ENCODE measurements at places on chromosomes 4 and X.

- DNase-seq = peak; percentile 13
Observed at GRCh38 chr4:144562019-144562705, 83.8 kb upstream of the HHIP start.

DNA sequence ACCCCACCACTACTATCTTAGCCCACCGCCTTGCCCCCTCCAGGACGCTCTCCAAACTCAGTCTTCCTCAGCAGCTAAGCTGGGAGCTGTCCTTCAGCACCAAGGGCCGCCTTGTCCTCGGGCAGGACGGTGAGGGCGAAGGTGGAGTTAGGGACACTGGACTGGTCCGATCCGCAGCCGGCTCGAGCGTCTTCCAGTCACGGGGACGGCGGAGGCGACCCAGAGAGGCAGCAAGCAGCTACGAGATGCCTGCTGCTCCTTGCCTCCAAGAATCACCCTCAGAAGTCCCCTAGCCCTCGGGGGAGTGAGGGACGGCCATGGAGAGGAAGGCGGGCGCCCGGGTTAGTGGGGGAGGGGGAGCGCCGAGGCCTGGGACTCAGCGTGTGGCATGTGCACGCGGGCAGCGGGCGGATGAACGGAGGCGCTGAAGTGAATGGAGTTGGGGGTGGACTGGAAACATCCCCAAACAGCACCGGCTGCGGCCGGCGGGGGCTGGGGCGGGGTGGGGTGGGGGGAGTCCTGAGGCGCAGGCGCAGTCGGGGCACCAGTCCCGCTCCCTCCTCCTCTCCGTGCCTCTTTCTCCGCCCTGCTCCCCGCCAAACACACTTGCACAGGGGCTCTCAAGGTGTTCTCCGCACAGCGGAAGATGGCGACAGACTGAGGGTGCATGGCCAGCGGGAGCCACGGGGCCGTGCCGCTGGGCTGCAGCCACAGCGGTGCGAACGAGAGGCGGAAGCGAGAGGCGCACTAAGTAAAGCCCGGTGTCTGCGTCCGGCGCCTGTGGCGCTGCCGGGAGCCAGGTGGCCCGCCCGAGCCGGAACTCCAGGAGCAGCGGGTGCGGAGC is at the start of gene NALF2:
Gene NALF2, plus strand, starts transcription at position 545 of the 844 bp plus-strand sequence. CDS start 957 bp downstream, outside the sequence.
- peak; percentile 67 for DNase-seq

- DNase-seq = no peak
Observed at GRCh38 chr4:78634011-78634664, 82.6 kb downstream of the ANXA3 start.

DNA sequence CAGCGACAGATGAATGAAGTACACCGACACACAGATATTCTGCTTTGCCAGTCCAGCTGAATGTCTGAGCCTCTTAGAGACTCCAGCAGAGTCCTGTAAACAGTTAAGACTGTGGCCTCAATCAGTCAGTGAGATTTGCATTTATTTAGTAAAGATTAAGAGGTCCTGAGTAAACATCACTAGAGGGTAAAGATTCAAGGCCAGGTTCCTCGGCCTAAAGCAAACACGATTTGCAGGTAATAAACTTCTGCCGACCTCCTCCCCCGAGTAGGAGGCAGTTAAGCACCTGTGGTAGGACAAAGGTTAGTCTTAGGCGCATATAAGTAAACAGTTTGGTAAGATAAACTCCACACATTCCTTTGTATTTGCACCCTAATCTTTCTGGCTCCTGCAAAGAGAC is 99.6 kb downstream of the CFAP47 start:
- DNase-seq = no peak

DNA sequence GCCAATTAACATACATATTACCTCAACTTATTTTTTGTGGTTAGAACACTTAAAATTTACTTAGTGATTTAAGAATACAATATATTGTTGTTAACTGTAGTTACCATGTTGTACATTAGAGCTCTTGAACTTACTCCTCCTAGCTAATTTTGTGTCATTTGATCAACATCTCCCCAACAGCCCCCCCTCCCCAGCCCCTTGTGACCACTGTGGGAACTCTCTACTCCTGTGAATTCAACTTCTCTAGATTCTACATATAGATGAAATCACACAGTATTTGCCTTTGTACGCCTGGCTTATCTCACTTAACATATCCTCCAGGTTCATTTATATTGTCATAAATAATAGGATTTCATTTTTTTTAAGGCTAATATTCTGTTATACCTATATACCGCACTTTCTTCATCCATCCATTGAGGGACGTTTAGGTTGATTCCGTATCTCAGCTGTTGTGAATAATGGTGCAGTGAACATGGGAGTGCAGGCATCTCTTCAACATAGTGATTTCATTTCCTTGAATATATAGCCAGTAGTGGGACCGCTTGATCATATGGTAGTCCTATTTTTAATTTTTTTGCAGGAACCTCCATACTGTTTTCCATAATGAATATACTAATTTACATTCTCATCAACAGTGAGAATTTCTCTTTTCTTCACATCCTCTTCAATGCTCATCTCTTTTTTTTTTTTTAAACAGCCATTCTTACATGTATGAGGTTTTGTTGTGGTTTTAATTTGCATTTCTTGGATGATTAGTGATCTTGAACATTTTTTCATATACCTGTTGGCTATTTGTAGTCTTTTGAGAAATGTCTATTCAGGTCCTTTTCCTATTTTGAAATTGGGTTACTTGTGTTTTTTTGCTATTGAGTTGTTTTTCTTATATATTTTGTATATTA is 66.8 kb downstream of the RAPGEF2 start:
- no peak for DNase-seq

DNA sequence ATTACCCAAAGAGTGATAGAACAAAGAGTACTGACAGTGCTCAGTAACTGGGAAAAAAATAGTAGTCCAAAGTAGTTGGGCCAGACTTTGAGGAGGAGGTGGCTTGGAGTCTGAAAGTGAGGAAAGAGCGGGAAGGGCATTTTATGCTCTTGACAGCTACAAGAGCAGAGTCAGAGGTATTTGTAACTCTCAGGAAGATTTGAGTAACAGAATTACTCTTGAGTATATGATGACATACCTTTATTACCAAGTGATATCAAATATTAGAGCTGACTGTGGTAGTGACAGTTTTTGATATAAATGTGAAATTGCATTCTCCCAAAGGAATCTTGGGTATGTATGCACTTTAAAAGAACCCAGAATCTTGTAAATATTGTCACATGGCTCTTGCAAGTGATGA is 2.2 kb downstream of the SLAIN2 start:
- peak; percentile 40 for DNase-seq

DNA sequence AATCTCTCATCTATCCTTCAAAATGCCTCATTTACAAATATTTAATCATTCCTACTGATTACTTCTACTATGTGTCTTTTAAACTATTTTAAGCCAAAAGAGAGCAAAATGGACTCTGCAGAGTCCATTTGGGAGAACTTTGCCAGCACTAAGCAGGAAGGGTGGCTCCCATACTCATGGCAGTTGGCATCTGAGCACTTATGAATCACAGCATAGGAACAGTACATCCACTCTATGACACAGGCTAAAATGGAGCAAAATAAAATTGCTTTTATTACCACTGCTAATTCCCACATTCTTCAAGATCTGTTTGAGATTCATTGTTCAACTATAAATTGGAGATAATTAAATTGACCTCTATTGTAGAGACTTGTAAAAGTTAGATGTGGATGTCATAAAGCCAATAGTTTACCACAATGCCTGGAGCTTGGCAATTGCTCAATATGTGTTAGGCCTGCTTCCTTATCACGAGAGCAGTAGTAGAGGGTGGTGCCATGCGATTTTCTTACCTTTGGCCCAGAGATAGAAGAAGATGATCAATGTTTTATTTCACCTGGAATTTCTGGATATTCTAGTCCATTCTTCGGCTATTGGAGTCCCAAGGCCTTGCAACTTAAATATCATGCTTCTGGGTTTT is 19.1 kb downstream of the HPGD start:
- DNase-seq = no peak

GRCh38 chr4:166012129-166013030 is 139.3 kb downstream of the TLL1 start:
- peak; percentile 3 for DNase-seq

DNA sequence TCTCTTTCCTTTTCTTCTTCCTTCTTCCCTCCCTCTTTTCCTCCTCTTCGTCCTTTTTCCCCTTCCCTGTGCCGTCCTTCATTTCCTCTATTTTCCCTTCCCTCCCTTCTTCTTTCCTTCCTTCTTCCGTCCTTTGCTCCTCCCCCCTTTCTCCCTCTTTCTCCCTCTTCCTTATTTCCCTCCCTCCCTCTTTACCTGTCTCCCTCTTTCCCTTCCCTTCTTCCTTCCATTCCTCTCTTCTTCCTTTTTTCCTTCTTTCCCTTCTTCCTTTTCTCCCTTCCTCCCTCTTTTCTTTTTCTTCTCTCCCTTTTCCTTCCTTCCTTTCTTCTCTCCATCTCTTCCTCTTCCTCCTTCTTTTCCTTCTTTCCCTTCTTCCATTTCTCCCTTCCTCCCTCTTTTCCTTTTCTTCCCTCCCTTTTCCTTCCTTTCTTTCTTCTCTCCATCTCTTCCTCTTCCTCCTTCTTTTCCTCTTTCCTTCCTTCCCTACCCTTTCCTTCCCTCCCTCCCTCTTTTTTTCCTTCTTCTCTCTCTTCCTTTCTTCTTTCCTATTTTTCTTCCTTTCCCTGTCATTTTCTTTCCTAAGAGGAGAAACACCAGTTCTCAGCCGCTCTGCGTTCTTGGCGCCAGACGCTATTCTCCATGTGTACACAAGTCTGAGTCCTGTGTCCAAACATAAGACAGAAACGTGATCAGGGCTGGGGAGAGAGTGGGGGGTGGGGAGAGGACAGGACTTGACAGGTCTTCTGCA is 597.1 kb downstream of the MID1IP1 start:
- no peak for DNase-seq

- DNase-seq = peak; percentile 30
Observed at GRCh38 chr4:177404986-177405385, 37.3 kb downstream of the AGA start.

- no peak for DNase-seq
Observed at GRCh38 chrX:43530837-43531236, 125.3 kb upstream of the MAOA start.

- DNase-seq = no peak
Observed at GRCh38 chr4:172727631-172728030, 441.0 kb upstream of the GALNT7 start.

GRCh38 chr4:88320780-88321373 is 36.5 kb upstream of the PPM1K start:
- DNase-seq = no peak

DNA sequence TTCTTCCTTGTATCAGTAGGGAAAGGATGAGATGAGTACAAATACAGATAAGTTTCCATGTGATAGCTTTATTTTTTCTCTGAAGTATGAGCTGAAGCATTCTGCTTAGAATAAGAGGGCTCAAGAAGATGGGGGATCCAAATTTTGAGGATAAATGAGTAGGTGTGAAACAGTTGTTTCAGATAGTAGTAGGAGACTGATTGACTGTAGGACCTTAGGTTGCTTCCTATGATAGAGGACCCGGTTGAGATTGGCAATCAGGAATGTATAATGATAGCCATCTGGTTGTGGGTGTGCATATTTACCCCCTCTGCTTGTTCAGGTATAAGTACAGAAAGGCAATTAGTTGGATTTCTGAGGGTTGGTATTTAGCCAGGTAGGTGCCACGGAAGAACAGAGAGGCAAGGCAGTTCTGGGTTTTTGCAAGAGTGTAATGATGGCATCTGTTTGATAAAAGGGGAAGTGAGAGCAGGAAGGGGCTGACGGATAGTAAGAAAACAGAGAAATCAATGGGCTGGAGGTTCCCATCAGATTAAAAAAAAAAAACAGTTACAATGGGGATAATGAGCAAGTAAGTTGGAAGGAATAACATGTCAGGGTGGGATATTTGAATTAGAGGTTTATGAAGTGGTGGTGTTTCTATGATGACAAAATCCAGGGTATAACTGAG is 13.7 kb downstream of the OCRL start:
- DNase-seq = no peak

GRCh38 chrX:98422536-98422935 is 1538.8 kb downstream of the RPA4 start:
- DNase-seq = no peak

DNA sequence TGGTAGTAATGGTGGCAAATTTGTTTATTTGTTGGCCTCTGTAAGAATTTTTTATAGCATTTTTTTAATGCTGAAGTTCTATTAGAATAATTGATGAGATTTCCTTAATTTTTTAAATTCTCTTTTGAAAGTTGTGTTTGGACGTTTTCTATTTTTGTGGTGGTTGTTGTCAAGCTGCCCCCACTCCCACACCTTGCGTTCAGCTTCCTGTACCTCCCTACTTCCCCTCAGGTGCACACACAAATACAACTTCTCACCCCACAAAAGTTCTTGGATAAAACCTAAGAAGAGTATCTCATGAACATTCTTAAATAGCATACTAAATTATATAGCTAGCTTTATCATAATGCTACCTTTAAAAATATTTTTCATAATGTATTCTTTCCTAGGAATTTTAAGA is 38.7 kb downstream of the EXOC1 start:
- no peak for DNase-seq

DNA sequence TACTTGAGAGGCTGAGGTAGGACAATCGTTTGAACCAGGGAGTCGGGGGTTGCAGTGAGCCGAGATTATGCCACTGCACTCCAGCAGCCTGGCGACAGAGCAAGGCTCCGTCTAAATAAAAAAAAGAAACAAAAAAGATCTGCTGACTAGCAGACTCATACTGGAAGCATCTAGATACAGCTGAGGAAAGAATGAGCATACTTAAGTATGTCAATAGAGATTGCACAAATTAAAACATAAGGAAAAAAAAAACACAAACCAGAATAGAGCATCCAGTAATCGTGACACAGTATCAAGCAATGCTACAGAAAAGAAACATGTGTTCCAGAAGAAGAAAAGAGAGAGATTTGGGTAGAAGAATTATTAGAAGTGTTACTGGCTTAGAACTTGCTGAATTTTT is 105.5 kb upstream of the SPOCK3 start:
- DNase-seq = no peak

DNA sequence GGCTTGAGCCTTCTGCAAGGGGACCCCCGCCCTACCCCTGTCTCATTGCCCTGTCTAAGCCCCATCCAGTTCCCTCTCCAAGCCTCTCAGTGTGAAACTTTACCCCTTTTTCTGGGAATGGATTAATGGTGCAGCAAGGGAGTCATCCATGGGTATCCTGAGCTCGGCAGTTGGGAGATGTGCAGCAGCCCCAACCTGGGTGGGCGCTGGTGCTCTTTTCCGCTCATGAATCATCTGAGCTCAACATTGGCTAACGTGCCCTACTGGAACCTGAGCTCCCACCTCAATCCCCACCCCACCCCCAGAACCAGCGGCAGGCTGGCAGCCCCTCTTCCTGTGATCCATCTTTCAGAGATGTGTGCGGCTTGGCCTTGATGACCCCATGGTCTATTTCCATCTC is 130.3 kb upstream of the MSX1 start:
- no peak for DNase-seq
